Dorsolateral prefrontal cortex (tissue), 122 donors: ENCODE measurements at places on chromosomes 3 and 15.

DNA sequence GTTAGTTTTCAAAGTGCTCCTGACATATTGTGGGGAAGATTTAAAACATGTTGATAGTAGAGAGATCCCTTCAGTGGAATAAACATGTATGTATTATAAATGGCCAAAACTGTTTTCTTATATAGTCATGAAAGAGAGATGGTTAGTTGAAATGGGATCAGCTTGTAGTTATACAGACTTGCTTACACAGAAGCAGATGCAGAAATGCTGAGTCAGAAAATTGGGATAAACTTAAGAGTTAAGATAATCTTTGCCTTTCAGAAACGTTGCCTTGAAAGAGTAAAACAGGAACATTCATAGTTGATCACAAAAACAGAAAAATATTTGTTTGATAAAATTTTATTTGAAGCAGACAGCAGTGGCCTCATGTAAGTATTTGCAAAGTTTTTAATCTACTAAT lies 433.2 kb upstream of the BCHE start:
- no peak for DNase-seq

DNA sequence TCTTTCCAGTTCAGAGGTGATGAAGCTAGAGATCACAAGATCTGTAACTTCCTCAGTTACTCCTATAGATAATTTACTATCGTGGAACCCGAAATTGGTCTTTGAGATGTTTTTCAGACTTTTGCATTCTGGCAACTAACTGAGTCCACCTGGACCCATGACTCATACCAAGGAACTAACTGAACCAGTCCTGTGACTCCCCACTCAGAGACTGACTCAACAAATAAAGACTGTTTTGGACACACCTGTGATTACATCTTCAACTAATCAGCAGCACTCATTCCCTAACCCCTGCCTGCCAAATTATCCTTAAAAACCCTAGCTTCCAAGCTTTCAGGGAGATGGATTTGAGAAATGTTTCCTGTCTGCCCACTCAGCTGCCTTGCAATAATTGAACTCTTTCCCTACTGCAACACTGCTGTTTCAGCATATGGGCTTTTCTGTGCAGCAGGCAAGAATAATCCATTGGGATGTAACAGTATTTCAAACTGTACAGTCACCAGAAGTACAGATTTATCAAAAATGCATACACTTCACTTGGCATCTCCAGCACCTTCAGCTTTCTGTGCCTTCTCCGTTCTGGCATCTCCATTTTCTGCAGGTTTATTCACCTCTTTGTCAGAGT lies 57.7 kb downstream of the GATM start:
- no peak for DNase-seq

- no peak for DNase-seq
These were observed 2.0 kb downstream of the PPP1R14D start for GRCh38 chr15:40826423-40827075.

DNA sequence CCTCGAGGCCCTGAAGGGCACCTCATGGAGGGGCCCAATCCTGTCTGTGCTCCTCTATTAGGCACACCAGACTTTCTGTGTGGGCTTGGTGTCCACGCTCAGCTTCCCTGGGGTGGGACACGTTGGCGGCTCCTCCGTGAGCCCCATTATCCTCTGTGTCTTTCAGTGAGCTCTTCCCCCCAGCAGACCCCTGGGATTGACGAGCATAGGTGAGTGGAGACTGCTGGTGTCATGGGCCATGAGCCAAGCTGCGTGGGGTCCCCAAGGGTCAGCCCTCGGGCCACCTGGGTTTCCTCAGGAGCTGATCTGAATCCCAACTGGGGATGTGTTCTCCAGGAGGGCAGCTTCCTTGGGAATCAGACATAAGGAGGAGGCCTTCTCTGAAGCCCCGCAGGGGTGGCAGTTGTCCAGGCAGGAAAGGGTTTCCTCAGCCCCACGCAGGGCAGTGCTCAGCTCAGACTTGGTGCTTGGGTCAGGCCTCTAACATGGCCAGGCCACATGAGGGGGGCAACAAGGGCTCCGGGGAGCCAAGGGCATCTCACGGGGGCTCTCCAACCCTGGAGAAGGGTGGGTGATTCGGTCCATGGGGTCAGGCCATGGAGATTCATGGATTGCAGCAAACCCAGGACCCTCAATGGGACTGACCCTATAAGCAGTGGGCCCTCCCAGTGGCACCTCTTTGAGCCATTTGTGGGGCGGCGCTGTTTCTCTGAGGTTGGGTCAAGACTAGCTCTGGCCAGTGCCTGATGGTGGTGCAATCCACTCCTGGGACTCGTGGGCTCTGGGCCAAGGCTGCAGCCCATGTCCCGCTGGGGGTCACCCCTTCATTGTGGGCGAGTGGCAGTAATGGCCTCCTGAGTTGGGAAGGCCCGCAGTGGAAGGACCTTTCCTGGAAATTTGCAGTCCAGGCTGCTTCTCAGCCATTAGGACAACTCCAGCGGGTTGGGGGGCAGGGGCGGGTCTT lies 222.5 kb downstream of the SNRPN start:
- peak; percentile 26 for DNase-seq

GRCh38 chr3:116240261-116240660 lies 205.0 kb downstream of the LSAMP start:
- no peak for DNase-seq

DNA sequence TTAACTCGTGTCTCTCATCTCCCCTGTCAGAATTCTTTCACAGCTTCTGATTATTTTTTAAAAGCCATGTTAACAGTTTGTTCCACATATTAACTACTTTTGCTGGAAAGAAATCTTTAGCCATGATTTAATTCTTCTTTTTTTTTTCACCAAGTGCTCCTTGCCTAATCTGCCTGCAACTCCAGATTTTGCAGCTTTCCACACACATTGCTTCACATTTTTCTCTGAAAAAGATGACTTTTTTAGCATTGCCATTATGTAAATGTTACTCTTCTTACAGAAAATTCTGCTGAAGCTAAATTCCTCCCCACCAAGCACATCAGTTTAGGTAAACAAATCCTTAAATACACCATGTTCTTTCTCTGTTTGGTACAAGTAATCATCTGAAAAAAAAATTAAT lies 23.4 kb upstream of the PPARG start:
- no peak for DNase-seq

- DNase-seq = peak; percentile 67
These were observed 62.7 kb downstream of the PDE8A start for GRCh38 chr15:85044251-85044853.

- no peak for DNase-seq
These were observed 19.1 kb upstream of the FSTL1 start for GRCh38 chr3:120469882-120470301.

DNA sequence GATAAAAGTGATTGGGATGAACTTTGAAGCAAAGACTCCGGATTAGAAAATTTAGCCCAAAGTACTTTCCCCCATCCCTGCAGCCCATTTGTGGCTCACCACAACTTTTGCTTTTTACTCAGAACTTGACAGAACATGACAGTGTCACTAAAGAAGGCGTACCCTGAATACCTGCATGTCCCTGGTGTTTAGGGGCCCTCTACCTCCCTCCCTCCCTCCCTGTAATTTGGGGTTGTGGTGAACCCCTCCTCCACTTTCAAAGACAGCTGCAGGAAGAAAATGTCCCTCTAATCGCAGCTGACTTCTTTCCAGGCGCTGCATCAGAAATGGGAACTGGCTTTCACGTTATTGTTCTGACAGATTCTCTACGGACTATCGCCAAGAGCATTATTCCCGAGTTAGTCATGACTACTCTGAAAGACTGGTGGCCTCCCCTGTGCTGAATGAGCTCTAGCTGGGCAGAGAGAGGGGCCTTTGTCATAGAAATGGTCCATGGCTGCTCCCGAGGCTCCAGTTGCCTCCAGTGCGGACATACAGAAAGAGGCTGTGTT lies 93.2 kb upstream of the ARHGEF3 start:
- peak; percentile 32 for DNase-seq

- no peak for DNase-seq
These were observed 142.4 kb upstream of the KCNMB2 start for GRCh38 chr3:178393824-178394223.

GRCh38 chr3:61194892-61195538 lies 56.2 kb downstream of the FHIT start:
- DNase-seq = no peak

GRCh38 chr3:176430244-176431037 lies 766.8 kb downstream of the TBL1XR1 start:
- DNase-seq = no peak

- DNase-seq = no peak
These were observed 17.3 kb downstream of the KPNA1 start for GRCh38 chr3:122497425-122497824.

GRCh38 chr3:159763011-159763601 lies 225.5 kb upstream of the IL12A start:
- DNase-seq = no peak

- DNase-seq = no peak
These were observed 57.7 kb downstream of the CNTN4 start for GRCh38 chr3:2156244-2156847.

DNA sequence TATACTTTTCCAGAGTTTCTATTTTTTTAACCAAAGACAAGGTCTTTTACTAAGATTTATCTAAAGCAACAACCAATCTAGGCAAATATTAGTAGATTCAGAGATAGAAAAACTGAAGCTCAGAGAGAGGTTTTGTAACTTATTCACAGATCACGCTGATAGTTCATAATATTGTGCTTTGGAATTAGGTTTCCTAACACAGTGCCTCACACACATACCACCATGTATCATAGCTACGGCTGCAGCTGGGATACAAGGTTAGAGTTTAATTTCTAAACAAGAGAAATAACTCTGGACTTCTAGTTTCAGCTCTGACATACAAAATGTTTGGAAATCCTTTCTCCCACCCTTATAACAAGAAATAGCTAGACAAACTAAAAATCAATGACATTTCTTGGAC lies 565.7 kb downstream of the PYDC2 start:
- no peak for DNase-seq

DNA sequence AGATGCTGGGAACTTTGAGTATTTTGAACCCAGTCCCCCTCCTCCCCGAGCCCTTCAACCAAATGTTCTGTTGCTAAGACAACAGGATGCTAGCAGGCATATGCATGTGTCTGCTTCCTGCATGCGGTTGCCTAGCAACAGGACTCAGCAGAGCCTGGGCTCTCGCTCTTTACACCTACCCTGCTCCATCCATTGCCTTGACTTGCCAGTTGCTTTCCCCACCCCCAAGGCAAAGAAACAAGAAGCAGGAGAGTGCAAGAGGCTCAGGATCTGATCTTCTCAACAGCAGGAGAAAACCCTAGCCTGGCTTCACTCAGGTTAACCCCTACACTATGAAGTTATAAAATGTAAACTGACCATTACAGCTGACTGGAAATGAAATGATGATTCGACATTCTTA lies 393.0 kb downstream of the IGSF11 start:
- peak; percentile 79 for DNase-seq

DNA sequence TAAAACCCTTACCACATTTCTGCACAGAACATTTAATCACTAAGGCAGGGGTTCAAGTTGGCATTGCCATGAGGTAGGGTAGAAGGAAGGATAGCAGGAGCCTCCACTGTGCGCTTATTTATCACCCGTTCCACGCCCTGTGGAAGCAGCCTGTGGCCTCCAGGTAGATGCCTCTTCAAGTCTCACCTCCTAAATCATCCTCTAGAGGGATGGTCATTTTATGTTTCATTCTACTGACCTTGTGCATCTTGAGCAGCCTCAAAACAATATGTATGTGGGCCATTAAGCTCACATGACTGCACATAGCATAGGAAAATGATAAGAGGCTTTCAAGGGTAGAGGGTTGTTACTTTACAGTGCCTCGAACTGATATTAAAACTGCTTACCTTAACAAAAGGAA lies 546.2 kb downstream of the GRM7 start:
- no peak for DNase-seq
